ENCODE measurements at places on chromosomes 2 and 18. TPM values are rescaled to one million over a fixed set of nuclear protein-coding genes. Genes with fewer than 3 reads are reported as not detected.

- no peak for DNase-seq
Observed at GRCh38 chr18:48753691-48754090, 197.1 kb downstream of the SMAD7 start.

- DNase-seq: no peak
Observed at GRCh38 chr2:149537092-149537726, 50.4 kb downstream of the MMADHC start.

GRCh38 chr2:239903210-239903609 is 121.9 kb downstream of the NDUFA10 start:
- DNase-seq: no peak

DNA sequence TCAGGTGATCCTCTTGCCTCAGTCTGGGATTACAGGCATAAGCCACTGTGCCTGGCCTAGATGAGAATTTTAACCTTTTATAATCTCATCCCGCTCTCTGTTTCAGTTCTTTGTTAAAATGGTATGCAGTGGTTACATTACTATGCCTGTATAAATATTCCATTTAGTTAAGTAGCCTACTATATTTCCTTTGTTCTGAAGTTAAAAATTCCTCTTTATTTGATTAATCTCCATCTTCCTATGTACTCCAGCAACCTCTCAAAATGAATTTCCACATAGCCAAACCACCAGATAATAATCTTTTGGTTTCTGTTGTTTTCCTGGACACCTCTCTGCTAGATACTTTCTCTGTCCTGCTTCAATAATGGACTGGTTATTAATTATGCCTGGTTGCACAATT is 15.8 kb downstream of the RAB10 start:
- no peak for DNase-seq

DNA sequence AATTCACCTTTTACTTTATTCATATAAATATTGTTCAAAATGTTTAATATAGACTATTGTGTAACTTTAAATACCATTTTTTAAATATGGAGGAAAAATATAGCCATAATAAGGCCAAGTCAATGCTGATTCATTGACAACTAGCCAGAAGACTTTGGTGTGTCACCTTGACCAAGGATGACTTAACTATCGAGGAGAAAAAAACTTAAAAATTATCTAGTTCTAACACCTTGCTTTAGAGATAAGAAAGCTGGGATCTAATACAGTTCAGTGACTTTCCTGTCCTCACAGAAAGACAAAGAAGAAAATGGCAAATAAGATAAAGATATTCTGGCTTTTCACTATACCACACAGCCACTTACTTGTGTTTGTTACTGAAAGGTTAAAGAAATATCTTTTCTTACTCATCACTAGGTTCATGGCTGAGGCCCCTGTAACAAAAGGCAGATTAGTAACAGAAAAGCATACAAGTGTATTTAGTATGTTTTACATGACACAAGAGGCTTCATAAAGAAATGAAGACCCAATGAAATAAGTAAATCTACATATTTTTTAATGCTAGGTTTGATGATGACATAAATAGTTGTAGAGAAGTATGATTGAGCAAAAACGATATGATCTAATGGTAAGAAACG is 65.9 kb upstream of the LRRTM1 start:
- DNase-seq: no peak

Gene TSPYL6
- not detected for total RNA-seq

DNA sequence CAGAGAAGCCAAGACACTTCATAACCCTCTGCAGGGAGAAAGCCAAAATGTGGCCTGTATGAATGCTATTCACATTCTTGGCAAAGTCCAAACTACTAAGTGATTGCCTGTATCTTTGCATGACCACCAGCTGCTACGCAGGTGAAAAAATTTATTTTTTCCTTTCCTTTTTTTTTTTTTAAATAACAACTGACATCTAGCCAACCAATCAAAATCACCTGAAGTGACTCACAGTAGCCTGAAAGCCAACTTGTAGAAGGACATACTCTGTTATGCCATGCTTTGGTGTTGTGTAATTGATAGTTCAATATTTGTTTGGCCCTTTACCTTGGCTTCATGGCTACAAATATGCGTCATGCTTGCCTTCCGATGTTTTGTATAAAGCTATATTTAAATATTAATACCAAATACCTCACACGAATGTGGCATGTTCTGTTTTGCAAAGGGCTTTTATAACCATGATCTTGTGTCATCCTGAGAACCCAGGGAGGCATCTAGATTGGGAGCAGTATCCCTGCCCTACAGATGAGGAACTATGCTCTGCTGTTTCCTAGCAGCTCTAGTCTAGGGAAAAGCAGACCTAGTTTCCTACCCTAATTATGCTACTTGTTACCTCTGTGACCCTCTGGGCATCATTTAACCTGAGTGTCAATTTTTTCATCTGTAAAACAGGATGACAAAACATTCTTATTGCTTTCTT is 102.1 kb downstream of the MYOM1 start:
- no peak for DNase-seq
